HCT116 (cell line): ENCODE measurements at places on chromosomes 4 and X. TPM values are rescaled to one million over a fixed set of nuclear protein-coding genes. Genes with fewer than 3 reads are reported as not detected.

DNA sequence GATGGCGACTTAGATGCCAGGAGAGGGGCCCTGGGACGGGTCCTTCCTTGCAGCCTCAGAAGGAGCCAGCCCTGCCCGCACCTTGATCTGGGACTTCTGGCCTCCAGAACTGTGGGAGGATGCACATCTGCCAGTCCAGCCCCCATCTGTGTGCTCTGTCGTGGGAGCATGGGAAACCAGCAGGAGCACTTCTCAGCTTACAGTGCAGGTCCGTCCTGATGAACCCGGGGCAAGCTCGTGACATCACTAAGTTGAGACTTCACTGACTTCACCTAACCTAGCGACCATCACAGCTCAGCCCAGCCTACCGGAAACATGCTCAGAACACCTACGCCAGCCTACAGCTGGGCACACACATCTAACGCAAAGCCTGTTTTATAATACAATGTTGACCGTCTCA lies 38.1 kb downstream of the ABLIM2 start:
- H3K36me3 ChIP-seq: no peaks in the 10 kb centered on the region
- no peak for DNase-seq
- no peak overlapping the region for H3K4me3 ChIP-seq

DNA sequence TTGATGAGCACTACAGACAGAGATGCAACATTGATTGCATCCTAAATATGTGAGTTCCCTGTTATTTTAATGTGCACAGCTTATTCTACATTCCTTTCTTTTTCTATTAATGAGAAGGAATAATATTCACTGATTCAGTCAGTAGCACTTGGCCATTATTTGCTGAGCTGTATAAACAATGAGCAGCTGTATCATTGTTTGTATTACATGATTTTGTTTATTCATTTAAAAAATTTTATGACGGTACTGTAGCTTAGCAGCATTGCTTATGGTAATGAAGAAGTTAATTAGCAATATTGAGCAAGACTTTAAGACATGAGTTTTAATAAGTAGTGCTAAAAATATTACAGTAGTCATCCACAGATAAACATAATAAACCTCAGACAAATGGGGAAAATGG lies 582.0 kb downstream of the ADGRL3 start:
- no peaks in the 10 kb centered on the region for H3K27me3 ChIP-seq
- no peaks in the 10 kb centered on the region for H3K4me1 ChIP-seq
- no peaks in the 10 kb centered on the region for H3K36me3 ChIP-seq

GRCh38 chrX:49003696-49004095 lies 1.6 kb upstream of the GRIPAP1 start:
- no peak for DNase-seq
- H3K27ac ChIP-seq: no peak overlapping the region
- no peaks in the 10 kb centered on the region for H3K4me1 ChIP-seq
- no peak overlapping the region for H3K4me3 ChIP-seq
- H3K27me3 ChIP-seq: no peaks in the 10 kb centered on the region

- H3K27ac ChIP-seq: no peak overlapping the region
- no peak overlapping the region for H3K4me3 ChIP-seq
- H3K4me1 ChIP-seq: no peaks in the 10 kb centered on the region
- no peak for DNase-seq
These were observed 256.8 kb downstream of the FSTL5 start for GRCh38 chr4:161906836-161907589.

DNA sequence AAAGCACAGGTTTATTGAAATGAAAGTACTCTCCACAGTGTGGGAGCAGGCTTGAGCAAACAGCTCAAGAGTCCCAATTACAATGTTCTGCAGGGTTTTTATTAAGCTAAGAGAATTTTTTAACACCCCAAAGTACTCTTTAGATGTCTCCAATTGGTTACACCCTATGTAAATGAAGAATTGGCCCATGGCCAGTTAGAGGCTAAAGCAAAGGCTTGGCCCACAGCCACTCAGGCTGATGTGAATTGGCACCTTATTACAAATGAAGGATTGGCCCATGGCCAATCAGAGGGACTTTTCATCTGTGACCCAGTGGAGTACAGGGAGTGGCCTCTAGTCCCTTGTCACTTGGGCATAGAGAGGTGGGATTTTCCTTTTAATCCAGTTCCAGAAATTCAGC lies 30.1 kb upstream of the IQCM start:
- no peaks in the 10 kb centered on the region for H3K36me3 ChIP-seq
- no peak for DNase-seq
- H3K4me1 ChIP-seq: no peaks in the 10 kb centered on the region

- no peaks in the 10 kb centered on the region for H3K36me3 ChIP-seq
- H3K27ac ChIP-seq: no peak overlapping the region
- H3K27me3 ChIP-seq: no peaks in the 10 kb centered on the region
- peaks cover 30% of the 10 kb centered on the region for H3K4me1 ChIP-seq
- DNase-seq: no peak
- H3K4me3 ChIP-seq: no peak overlapping the region
These were observed 16.9 kb downstream of the RASSF6 start for GRCh38 chr4:73603271-73603710.

- no peaks in the 10 kb centered on the region for H3K4me1 ChIP-seq
- no peaks in the 10 kb centered on the region for H3K36me3 ChIP-seq
- no peak overlapping the region for H3K4me3 ChIP-seq
- no peak for DNase-seq
- no peak overlapping the region for H3K27ac ChIP-seq
These were observed 186.9 kb downstream of the CAMK2D start for GRCh38 chr4:113574636-113575103.

DNA sequence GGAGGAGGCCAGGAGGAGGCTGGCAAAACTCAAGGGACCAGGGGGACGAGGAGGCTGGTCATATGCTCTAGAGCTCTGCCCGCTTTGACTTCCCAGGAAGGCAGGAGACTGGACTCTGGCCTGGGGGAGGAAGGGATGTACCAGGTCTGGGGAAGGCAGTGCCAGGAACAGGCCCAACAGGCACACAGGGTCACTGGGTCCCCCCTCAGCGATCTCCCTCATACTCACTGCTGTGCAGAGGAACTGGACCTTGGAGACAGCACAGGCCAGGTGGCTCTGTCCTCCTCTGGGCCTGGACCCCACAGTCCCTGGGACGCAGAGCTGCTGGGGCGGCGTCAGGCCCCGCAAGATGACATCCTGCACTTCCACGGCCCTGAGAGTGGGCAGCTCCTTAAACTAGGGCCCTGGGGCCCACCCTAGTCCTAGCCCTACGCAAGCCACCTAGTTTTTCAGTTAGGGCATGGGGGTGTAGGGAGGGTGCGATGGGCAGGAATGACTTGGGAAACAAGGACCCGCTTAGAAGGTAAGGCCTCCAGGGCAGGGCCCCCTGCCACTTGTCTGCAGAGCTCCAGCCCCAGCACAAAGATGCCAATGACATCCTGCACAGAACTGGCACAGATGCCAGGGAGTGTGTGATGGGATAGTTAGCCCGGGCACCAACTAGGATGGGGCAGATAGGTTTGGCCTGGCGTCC lies 59.5 kb downstream of the HTRA3 start:
- H3K27me3 ChIP-seq: no peaks in the 10 kb centered on the region
- DNase-seq: no peak
- no peaks in the 10 kb centered on the region for H3K4me1 ChIP-seq

GRCh38 chrX:39665830-39666518 lies 431.8 kb downstream of the BCOR start:
- no peak overlapping the region for H3K4me3 ChIP-seq
- no peaks in the 10 kb centered on the region for H3K36me3 ChIP-seq
- H3K4me1 ChIP-seq: no peaks in the 10 kb centered on the region

DNA sequence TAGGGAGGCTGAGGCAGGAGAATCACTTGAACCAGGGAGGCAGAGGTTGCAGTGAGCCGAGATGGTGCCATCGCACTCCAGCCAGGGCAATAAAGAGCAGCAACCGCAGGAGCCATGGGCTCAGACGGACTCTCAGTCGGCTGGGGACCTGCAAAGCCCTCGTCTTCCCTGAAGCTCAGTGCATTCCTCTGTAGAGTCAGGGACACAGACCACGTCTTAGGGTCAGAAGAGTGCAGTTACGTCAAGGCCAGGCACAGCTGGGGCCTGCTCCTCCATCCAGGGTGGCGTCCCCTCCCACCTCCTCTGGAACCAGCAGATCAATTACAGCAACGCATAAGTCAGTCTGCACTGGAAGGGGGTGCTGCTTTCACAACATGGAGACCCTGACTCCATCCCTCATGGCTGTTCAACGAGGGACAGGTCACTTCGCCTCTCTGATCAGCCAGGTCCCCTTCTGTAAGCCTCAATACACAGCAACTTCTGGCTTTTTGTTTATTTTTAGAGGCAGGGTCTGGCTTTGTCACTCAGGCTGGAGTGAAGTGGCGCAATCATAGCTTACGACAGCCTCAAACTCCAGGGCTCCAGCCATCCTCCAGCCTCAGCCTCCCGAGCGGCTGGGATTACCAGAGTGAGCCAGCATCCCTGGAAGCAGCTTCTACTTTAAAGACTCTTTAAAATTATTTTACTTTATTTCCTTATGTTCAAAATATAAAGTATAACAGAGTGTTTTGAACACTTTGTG lies 76.4 kb downstream of the ZFYVE28 start:
- no peak overlapping the region for H3K4me3 ChIP-seq
- H3K36me3 ChIP-seq: no peaks in the 10 kb centered on the region
- no peak for DNase-seq
- no peaks in the 10 kb centered on the region for H3K27me3 ChIP-seq

- no peaks in the 10 kb centered on the region for H3K4me1 ChIP-seq
- DNase-seq: no peak
- H3K4me3 ChIP-seq: no peak overlapping the region
- H3K36me3 ChIP-seq: no peaks in the 10 kb centered on the region
- H3K27ac ChIP-seq: no peak overlapping the region
These were observed 2.7 kb downstream of the CRMP1 start for GRCh38 chr4:5890063-5890727.

GRCh38 chr4:150855981-150856510 lies 159.0 kb downstream of the LRBA start:
- DNase-seq: no peak
- peaks cover 11% of the 10 kb centered on the region for H3K36me3 ChIP-seq
- no peak overlapping the region for H3K27ac ChIP-seq
- no peaks in the 10 kb centered on the region for H3K27me3 ChIP-seq
- no peak overlapping the region for H3K4me3 ChIP-seq

DNA sequence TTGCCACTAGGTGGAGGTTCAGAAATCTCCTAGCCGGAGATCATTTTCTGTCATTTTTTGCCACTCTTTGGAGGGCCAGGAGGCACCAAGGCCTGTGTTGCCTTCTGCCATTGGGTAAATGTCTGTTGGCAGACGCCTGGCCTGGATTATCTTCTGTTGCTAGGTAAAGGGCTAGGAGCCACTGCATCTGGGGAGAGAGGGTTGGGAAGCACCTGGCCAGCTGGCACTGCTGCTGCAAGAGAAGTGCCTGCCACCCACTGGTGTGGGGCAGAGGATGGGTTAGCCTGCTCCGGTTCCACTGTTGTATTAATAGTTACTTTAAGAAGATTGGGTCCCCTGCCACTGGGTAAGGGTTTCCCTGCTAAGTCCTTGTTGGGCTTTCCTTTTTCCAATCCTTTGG lies 58.1 kb downstream of the AWAT2 start:
- H3K4me3 ChIP-seq: no peak overlapping the region
- no peak for DNase-seq
- no peaks in the 10 kb centered on the region for H3K36me3 ChIP-seq
- peaks cover 4% of the 10 kb centered on the region; the same call in 1 of the 2 replicates for H3K4me1 ChIP-seq
- no peak overlapping the region for H3K27ac ChIP-seq

The FAAH2 gene
- 6.1 TPM for total RNA-seq

The BEND4 gene
- 0.05 TPM for total RNA-seq

The MAGEA11 gene
- not detected for total RNA-seq

The CLDN34 gene
- not detected for total RNA-seq

The NSG1 gene
- 0.12 TPM for total RNA-seq
